ENCODE measurements at places on chromosomes 2 and 18.
A peak's percentile ranks its signal among the peaks of the same experiment; 100 is the strongest.

- no peak for DNase-seq
These were observed 718.9 kb upstream of the FANCL start for GRCh38 chr2:58959996-58960395.

GRCh38 chr2:221465776-221466175 lies 106.3 kb downstream of the EPHA4 start:
- DNase-seq = peak; percentile 4

GRCh38 chr2:71846669-71847291 lies 300.9 kb downstream of the CYP26B1 start:
- no peak for DNase-seq

GRCh38 chr2:96916646-96917543 lies 47.0 kb upstream of the SEMA4C start:
- no peak for DNase-seq

- no peak for DNase-seq
These were observed 118.8 kb upstream of the PDE1A start for GRCh38 chr2:182545420-182546167.

DNA sequence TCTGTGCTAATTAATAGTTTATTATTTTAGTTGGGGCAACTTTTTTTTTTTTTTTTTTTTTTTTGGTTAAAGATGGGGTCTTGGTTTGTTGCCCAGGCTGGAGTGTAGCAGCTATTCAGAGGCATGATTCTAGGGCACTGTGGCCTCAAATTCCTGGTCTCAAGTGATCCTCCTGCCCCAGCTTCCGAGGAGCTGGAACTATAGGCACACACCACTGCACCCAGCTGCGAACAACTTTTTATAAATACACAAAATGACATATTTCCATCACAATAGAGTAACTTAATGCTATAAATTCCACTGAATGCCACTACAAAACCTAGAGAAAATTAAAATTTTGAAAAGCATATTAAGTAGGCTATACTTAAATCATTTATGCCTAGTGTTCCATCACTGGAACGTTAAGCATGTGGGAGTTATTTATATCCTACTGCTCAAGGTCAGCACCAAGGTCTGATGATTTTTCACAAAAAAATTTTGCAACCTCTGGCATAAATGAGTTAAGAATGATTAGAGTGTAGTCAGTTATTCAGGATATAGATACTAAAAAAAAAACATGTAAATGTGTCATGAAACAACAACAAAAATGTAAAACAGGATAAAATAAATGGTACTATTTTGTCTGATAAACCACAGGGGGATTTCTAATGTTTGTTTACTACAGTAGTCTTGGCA lies 46.8 kb downstream of the GFPT1 start:
- DNase-seq = no peak

DNA sequence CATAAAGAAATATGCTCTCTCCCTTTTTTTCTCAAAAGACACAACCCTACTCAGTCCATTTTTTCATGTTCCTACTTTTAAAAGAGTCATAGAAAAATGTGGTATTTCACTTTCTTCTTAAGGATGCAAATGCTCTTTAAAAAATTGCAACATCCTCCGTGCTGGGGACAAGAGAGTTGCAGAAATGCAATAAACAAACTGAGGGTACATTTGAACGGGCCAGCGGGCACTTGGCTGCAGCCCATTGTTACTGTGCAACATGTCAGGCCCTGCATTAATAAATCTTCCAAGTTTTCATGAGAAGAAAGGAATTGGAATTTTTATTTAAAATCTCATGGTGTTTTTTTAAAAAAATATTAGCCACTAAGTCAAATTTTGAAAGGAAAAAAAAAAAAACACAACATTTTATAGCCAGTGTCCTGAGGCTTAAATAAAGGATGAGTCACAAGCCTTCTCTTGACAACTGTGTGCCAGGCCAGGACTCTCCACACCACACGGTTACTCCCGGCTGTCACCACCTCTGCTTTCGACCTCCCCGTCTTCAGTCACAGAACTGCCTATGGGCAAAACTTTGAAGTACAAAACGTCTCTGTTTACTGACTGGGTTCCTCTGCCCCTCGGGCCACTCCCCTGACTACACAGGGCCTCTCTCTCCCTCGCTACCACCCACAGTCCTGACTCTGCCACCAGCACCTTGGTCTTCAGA lies 57.5 kb upstream of the MFF start:
- DNase-seq = no peak

DNA sequence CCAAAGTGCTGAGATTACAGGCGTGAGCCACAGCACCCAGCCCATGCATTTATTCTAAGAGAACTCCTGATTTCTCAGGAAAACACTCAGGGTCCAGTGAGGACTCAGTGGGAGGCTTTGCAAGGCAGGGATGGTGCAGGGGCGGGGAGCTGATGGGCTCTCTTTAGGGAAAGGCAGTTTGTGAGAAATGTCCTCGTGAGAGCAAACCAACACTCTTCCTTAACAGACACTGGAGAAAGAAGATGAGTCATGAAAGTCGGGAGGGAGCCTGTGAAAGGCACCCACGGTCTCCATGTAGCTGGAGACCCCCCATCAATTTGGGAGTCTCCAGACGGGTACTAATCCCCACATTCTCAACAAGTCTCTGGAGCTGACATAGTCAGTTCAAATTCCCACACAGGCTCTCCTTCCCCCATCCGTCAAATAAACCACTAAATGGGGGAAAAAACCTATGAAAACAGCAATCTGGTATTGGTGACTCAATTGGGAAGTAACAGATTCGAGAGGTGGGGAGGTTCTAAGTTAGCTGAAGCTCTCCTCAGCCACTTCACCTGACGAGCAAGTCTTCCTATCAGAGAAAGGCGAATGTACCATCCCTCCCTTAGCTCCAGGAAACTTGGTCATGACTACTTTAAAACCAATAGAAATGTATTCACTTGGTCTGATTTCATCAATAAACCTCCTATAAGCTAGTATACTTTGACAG lies 11.0 kb upstream of the CREG2 start:
- no peak for DNase-seq

DNA sequence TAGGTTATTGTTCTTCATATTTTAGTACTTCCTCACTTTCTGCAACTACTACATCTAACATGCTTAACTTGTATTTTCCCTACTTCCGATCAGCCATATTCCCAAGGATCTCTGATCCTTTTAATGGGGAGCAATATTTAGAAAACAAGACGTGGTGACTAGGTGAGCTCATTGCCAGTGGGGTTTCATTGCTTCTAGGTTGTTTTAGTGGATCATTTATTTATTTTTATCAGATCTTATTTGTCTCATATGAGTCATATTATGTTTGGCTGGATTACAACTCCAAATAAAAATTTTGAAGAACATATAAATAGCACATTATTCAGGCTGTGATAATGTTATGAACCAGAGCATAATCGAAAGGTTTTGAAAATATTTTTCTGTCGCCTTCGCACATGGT lies 480.9 kb upstream of the TMEFF2 start:
- no peak for DNase-seq

GRCh38 chr18:73688851-73689711 lies 458.6 kb downstream of the FBXO15 start:
- DNase-seq = no peak

DNA sequence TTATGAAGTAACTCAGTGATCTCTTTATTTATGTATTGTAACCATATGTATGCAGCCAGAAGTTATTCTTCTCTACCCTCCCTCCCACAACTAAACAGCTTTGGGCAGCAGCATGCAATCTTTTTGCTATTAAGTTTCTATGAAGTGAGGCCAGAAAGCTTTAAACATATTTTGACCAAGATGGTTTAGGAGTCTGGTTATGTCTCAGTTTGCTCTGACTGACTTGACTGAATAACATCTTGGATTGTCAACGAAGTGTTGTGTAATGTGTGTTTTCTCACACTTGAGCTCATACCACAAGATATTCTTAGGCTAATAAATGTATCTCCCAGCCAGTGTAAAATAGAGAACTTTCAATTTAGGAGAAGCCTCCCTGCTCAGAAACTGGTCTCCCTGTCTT lies 104.3 kb downstream of the TTC27 start:
- DNase-seq = no peak

All from GM12864 (cell line).